ENCODE measurements at places on chromosomes 11 and 22.
A peak's percentile ranks its signal among the peaks of the same experiment; 100 is the strongest.

GRCh38 chr11:69587454-69588090 lies 53.4 kb upstream of the CCND1 start:
- DNase-seq, result no peak

- DNase-seq, result no peak
Measured at GRCh38 chr11:85685820-85686459, at the start of gene CCDC89. CCDC89 (minus strand) TSS chr11:85686195; CDS start chr11:85686130, 65 bp downstream.

DNA sequence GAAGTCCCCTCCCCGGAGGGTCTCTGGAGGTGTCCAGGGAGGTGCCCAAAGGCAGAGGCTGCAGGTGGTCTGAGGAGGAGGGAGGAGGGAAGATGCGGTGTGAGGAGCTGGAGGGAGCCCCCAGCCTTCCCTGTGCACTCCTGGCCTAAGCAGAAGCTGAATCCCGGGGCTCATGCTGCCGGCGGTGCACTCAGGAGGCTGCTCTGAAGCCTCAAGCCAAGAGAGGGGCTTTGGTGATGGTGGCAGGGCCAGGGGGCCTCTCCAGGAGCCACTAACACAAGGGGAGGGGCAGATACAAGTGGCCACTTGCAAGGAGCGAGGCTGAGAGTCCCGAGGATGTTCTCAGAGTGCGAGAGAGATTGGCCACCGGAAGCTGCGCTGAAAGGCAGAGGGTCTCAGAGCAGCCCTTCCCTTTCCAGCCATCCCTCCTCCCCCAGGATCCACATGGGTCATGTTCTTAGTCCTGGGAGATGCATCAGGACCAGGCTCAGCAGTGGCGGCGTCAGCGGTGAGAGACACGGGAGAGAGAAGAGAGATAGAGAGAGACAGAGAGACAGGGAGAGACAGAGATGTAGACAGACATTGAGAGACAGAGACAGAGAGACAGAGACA lies 774 bp upstream of the MRGPRG start:
- no peak for DNase-seq

DNA sequence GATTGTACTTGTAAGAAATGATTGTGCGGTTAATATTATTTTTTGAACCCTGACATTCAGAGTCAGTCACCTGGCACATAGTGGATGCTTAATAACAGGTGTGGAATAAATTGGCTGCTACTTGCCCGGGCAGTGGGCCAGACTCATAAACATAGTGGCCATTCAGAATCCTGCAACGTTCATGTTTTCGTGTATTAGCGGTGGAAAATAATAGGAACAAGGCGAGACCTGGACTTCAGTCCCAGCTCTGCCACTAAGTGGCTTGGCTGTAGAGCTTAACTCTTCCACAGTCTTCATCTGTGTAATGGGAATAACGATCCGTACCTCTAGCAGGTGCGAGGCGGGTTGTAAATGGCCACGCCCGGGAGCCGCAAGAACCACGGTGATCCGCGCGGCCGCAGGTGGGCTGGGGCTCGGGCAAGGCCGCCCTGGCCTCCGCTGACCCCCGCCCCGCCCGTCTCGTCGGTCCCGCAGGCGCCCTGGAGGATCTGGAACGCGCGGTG lies 761 bp upstream of the TMEM25 start:
- peak; percentile 31 for DNase-seq

DNA sequence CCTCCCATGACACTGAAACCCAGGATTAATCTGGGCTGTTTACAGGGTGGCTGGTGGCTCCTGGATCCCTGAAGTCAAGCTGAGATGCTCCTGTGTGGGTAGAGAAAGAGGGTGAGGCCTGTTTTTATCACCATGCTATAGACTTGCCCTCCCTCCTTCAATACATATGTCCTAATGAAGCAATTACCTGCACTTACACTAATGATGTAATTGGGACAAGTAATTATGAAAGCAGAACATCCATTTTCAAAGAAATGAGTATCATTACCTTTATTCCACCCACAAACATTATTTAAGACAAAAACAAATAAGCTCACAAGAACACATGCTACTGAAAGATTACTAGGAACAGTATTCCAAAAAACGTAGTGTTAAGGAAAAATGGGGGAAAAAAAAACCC lies 64.3 kb upstream of the CHRM4 start:
- no peak for DNase-seq
